ENCODE measurements at places on chromosomes 7 and 10. TPM values are rescaled to one million over a fixed set of nuclear protein-coding genes. Genes with fewer than 3 reads are reported as not detected.

Gene VSTM2A
- total RNA-seq: not detected

Gene SYNPO2L
- not detected for total RNA-seq

Gene CYP3A7
- total RNA-seq: not detected

DNA sequence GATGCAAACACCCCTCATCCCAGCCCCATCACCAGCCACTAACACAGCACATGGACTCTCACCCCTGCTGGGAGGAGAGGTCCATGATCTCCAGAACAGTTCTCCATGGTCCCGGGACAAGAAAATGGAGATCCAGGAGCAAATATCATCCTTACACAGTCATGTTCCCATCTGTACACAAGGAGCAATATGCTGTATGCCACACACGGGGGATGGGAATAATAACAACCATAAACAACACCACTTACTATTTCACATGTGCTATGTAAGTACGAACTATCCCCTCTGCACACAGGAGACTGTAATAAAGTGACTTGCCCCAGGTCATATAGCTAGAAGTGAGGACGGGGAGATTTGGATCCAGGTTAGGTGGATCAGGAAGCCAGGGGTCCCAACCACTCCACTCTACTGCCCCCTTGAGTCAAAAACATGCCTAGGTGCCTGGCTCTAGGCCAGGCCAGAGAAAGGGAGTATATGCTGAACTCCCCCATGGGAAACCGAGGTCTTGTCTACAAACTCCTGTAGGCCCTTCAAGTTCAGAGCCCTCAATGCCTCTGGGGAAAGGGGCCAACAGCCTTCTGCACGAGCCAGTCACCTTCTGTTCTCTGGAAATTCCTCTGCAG, 34.1 kb downstream of the LRRC20 start:
- no peak for DNase-seq

DNA sequence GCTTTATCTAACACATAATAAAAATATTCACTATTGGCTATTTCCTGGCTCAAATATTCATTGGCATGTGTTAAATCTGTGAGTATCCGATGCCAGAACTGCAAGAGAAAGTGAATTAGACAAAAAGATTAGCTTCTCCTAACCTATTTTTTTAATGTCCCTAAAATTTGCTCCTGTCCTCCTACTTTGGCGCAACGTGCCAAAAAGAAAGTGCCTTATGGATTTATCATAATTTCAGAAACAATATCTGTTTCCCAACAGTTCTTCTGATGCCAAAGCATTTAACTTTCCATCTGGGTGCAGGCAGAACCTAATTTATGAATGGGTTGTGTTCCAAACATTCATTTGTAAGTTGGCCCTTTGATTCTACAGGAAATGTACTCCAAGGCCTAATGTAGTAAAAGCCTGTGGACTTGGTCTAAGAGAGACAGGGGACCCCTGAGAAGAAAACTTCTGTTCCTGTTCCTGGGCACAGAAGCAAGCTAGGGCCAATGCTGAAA, 15.4 kb downstream of the PIP4K2A start:
- no peak for DNase-seq

DNA sequence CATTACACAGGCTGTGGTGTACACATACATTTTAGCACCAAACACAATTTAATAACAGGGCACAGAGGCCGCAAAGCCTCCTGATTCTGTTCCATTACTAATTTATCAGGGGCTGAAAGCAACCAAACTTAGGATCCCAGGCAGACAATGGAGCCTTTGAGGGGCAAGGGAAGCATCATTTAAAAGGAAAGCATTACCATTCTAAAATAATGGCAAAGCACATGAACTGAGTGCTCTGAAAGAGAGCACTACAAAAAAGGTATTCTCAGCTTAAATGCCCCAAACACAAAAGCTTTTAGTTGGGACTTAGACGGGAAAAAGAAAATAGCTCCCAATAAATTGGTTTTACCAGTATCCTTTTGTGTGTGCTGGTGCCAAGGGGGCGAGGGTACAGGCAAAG, 282.0 kb upstream of the ETV1 start:
- DNase-seq: no peak

DNA sequence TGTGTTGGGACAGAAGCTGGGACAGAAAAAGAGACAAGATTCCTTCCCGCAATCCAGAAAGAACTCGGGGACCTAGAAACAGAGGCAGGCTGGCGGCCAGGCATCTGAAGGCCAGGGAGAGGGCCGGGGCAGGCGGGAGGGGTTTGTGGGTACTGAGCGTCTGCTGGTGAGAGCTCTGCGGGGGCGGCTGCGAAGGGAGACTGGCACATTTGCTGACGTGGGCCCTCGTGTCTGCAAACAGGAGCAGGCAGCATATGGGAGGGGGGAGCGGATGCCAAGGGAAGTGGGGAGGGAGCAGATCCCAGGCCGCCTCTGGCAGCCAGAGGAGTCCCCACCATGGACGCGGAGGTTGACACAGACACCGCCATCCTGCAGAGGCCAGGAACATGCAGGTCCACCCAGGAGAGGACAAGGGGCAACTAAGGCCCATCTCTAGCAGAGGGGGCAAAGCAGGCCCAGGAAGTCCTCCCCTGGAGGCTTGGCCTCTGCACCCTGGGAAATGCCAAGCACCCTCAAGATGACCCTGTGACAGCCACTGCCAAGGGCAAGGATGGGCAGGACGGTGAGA, 32.2 kb downstream of the KCNH2 start:
- peak; percentile 49 for DNase-seq

DNA sequence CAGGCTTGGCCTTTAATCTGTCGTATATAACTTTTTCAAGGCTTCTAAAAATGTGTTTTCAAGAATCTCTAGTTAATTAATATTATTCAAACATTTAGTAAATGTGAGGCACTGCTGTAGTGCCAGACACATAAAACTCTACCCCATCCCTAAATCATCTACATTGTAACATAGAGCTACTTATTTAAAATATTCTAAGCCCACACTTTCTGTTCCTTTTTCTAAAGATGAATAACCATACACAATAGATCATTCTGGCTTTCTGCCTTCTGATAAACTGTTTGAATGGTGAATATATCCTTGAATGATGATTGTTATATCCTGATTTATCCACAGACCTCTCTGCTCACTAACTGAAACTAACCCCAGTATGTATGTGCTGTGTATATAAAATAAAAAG, 41.4 kb downstream of the BRAF start:
- DNase-seq: no peak

GRCh38 chr7:1864161-1864940, 194.3 kb downstream of the ELFN1 start:
- no peak for DNase-seq

DNA sequence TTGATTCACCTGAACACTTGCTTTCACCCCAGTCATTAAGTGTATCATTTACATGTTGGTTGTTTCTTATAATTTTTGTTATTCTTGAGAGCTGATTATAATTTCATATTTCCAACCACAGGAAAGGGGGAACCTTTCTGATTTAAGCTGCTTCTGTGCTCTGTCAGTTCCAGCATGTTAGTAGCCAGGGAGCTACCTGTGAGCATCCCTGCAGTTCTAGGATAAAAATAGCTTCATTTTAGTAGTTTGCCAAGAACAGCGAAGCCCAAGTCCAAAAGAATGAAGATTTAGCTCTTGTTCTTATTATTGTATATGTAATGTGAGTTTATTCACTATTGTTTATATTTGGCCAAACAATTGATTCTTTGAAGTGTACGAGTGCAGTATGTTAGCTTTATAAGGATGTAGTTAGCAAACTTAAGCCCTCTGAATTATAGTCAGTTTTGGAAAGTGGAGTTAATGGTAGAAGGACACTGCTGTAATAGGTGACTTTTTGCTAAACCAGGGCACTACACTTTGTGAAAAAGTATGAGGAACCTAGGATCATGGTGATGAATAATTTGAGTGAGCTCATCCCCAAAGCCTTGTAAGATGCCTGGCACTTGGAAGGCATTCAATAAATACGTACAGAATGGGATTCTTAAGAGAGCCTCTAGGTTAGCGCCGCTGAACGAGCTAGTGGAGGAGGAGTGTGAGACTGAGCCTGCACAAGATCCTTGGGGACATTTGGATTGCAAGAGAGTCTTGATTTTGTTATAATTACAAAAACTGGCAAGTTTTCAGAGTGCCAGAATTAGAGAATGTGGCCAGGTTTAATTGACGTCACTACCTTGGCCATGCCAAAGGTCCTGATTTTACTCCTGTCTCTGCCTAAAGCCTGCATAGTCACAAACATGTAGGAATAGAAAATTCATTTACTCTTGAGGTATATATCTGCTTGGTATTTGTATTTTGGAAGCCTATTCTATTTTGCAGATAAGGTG, 29.8 kb downstream of the DNAH11 start:
- DNase-seq: no peak

Data from activated naive CD4-positive, alpha-beta T cell treated with anti-CD3 and anti-CD28 coated beads, Interleukin-2, amount 50 U/mL, for 72 hours (primary cell).